ENCODE measurements at places on chromosomes 2 and 18.

DNA sequence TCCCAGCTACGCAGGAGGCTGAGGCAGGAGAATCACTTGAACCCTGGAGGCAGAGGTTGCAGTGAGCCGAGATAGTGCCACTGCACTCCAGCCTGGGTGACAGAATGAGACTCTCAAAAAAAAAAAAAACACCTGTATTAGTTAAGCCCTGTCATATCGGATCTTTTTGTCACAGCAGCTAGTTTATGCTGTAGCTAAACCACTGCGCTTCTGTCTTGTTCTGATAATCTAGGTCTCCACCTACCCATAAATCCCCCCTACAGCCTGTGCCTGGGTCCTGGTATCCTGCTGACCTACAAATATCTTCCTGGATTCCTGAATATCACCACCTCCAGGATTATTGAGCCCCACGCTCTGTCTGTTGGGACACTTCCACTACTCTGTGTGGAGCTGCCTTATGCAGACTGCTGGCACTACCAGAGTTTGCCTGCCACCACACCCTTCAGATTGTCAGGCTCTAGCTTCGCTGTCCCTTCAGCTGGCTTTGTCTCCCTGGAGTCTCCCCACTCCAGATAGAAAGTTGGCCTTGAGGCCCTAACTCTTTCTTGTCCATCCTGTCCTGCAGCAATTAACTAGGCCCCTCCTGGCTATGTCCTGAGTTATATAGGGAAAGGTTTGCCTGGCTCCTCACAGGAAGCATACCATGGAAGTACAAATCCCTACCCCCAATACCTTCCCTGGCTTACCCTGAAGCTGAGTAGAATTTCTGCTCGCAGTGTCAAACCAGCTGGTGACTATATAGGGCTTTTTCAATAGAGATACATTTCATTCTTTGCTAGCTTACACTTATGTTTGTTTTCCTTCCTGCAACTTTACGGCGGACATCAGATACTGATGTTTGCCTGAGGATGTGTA, 136.0 kb upstream of the SERTAD2 start:
- DNase-seq: no peak

DNA sequence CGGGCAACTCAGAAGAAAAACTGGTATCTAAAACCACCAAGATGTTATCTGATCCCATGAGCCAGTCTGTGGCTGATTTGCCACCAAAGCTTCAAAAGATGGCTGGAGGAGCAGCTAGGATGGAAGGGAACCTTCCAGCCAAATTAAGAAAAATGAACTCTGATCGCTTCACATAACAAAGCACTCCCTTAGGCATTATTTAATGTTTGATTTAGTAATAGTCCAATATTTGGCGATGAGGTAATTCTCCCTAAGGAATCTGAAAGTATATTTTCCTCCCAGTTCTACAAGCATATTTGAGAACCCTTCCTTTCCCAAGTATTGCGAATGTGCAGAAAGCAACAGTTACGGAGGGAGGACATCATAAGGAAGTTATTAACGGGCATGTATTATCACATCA, 156.6 kb downstream of the KCNJ3 start:
- no peak for DNase-seq

DNA sequence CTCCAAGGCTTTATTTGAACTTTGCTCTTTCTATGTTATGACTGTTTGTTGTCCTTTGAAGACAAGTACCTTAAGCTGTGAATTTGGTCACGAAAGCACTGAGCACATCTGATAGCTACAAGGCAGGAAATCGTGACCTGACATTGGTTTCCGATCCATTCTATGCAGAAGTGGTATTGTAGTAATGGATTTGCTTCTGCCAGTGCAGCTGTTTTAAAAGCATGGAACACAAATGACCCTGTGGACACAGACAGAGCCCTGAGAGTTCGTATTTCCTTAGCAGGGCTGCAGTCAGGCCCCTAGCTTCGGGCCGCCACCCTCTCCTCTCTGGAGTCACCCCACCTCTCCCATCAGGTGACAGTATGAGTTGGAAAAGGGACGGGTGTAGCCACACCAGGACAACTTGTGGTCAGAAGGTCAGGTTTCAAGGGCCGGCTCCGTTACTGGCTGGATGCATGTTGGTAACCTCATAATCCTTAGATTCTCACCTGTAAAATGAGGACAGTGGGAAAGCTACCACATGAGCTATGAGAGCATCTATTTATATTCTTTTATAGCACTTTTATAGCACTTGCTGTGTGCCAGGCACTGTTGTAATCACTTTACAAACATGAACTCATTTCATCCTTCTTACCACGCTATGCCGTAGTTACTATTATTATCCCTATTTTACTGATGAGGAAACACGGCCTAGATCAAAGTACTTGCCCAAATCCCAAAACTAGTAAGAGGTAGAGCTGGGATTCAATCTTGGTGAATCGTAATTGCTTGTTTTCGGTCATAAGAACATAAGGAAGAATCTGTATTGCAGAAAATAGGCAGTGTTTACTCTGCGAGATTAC, 70.2 kb downstream of the SPATS2L start:
- DNase-seq: no peak

GRCh38 chr2:190350371-190350770, 7.0 kb downstream of the INPP1 start:
- no peak for DNase-seq

DNA sequence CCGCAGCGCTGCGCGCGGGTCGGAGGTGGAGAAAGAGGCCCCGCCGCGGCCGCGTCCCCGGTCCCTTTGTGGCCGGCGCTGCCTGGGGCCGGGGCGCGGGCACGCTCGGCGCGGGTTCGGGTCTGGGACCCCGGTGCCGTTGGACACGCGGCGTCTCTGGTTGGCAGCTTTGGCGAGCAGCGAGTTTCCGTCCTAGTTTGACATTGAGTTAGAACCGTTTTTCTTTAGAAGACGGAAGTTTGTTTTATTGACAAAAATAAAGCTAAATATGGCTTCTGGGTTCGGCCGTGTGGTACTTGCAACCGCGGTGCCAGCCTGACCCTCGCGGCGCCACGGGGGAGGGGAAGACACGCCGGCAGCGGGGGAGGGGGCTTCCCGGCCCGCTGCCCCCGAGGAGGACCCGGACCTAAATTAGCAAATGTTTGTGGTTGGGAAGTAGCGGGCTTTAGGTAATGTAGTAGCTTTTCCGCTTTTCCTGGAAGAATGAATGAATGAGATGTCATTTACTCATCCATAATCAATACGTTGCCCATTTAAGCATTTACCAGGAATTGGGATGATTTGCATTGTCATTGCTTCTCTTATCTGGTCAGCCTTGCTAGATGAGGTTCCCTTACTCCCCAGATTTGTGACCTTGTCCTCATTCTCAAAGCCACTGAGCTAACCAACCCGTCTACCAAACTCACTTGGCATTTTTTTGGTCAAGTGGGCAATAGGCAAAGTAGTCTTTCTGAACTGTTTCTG, 530 bp downstream of the GALNT1 start:
- DNase-seq: no peak

- no peak for DNase-seq
These were observed 10.5 kb downstream of the PLB1 start for GRCh38 chr2:28506112-28506910.

GRCh38 chr2:72138011-72138881, 9.4 kb downstream of the CYP26B1 start:
- DNase-seq: no peak

- no peak for DNase-seq
These were observed 31.0 kb upstream of the TNS1 start for GRCh38 chr2:218033590-218034496.

- no peak for DNase-seq
These were observed 203.4 kb upstream of the RND3 start for GRCh38 chr2:150690870-150691269.

DNA sequence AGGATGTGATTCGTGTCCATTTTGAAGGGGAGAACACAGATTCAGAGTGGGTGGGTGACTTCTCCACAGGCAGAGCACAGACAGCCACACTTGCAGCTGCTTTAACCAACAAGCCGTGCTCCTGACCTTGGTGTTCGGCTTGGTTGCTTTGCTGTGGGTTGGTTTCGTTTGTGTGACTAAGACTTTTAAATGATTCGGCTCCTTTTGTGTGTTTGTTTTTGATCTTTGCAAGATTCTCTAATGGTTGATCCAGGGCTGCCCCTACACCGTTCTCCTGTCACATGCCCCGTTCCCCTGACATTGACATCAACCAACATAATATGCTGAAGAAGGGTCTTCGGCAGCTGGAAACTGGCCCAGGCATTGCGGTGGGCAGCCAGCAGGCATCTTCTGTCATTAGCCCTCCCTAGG, 95.9 kb upstream of the MBOAT2 start:
- no peak for DNase-seq

DNA sequence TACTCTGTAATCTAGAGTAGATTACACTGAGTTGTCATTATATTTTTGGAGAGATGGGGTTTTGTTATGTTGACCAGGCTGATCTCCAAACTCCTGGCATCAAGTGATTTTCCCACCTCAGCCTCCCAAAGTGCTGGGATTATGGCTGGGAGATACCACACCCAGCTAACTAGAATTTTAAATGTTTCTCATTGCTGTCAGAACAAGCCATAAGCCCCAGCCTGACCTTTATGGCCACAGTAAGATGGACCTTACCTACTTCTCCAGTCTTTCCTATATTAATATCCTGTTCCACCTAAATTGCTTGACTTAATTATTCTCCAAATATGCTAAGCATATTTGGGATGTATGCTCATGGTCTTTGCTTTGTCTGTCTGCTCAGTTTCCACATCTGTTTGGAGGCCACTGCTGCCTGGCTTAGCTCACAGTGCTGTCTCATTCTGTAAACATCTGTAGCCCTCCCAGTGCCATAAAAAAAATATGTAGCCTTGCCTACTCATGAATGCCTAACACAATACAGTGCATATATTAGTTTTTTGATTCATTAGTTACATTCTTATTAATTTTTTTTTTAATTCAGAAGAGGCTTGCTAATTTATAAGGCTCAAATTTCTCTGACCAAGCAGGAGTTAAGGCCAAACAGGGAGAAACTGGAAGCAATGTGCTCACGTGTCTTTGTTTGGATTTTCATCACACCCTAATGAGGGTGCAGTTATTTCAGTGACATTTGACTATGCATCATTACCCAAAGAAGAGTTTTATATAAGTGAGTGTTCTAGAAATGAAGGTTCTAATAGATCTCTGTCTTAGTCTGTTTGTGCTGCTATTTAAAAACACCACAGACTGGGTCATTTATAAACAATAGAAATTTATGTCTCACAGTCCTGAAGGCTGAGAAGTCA, 45.3 kb upstream of the PSME4 start:
- DNase-seq: no peak

DNA sequence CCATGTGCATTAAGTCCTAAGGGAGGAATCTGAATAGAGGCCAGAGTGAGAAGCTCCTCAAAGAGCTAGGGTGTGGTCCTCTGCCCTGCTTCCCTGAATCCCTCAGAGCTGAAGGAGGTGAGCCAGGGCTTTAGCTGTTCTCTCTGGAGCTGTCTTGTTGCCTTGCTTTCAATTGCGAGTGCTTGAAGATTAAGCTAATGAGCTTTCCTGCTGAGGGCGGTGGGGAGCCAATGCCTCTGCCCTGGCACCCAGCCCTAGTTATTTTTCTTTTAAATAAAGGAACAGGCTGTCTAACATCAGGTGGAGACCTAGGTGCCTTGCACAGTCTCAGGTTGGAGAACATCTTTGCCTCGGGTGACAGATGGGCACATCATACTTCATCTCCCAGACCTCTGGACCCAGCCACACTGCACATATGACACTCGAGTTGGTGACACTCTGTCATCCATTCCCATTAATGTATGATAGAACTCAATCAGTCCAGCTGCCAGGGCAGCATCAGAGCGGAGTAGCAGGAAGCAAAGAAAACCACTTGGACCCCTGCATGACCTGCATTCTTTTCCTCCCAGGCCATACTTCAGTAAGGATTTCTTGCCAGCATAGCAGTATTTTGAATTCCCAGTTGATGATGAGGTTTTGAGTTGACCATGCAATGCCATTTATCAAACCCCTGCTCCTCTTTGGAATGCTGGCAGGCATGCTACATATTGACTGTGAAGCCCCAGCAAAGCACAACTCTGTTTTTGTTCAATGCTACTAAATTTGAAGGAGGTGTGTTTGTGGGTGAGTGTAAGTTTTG, 292.7 kb downstream of the RNF144A start:
- DNase-seq: no peak

GRCh38 chr2:114661971-114662939, 219.8 kb downstream of the DPP10 start:
- no peak for DNase-seq

DNA sequence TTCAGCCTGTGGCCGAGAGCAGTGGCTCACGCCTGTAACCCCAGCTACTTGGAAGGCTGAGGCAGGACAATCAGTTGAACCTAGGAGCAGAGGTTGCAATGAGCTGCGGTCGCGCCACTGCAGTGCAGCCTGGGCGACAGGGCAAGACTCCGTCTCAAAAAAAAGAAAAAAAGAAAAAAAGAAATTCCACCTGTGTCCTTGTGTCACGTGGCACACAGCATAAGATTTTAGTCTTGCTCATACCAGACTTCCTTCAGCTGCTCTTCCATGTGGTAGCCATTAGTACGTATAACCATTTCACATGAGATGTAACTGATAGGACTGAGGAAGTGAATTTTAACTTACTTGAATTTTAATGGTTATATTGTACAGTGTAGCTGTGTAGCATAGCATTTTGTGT, 4.0 kb downstream of the NOP58 start:
- no peak for DNase-seq

GRCh38 chr18:905307-905947, 756 bp downstream of the ADCYAP1 start:
- DNase-seq: no peak

- DNase-seq: no peak
These were observed 262.9 kb upstream of the FBXO11 start for GRCh38 chr2:48169141-48169592.

- no peak for DNase-seq
These were observed 158.8 kb downstream of the NDUFA10 start for GRCh38 chr2:239866350-239866749.

- no peak for DNase-seq
These were observed 108.4 kb downstream of the CTNNA2 start for GRCh38 chr2:79621252-79621651.

GRCh38 chr18:55422456-55423180, 165.4 kb downstream of the TCF4 start:
- no peak for DNase-seq

GRCh38 chr2:2482851-2483250, 151.8 kb upstream of the MYT1L start:
- DNase-seq: no peak

DNA sequence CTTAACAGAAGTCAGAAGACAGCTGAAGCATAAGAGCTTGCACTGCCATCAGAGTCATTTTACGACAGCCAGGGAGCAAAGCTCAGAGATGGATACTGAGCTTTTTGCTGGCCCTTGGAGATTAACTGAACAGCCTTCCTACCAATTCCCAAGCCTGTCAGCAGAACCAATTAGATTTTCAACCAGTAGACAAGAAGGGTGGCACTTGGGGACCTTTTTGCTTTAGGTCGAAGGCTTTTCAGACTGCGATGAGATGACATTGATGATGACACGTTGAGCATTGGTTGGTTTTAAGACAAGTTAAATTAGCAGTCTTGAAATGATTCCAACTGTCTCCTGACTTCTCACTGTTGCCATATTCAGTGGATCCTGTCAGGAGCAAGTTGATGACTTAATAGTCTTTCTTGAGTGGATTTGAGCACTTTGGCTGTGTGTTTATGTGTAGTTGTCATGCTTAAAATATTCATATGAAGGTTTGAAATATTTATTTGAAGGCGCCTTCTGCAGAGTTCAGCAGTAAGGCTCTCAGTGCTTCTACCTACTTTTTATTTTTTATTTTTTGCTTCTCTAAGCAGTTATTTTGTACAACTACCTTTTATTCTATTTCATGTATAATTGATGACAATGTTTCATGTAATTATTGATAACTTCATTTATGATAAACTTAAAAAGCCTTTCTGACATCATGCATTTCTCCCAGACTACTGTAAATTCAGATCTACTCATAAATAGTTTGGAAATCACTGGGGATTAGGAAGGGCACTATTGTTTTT, 256.7 kb downstream of the CAMKMT start:
- no peak for DNase-seq
